HFFc6 (cell line): ENCODE measurements at places on chromosomes 4 and X. TPM values are rescaled to one million over a fixed set of nuclear protein-coding genes. Genes with fewer than 3 reads are reported as not detected.

The TMSB15C gene
- total RNA-seq = 0.46 to 0.98 TPM (median 0.71 TPM) in 3 replicates

The ADH1C gene
- not detected in 3 replicates for total RNA-seq

The PHOX2B gene
- not detected in 2 replicates for total RNA-seq

The GATA1 gene
- not detected in 3 replicates for total RNA-seq

The KDM6A gene
- total RNA-seq = 7.4 to 13.1 TPM (median 10.8 TPM) in 3 replicates

The EIF2S3 gene
- 135 to 153 TPM (median 135 TPM) in 3 replicates for total RNA-seq

The YIPF7 gene
- not detected in 3 replicates for total RNA-seq

The PNMA5 gene
- not detected in 3 replicates for total RNA-seq

The CNKSR2 gene
- total RNA-seq = not detected in 3 replicates

The MSL3 gene
- total RNA-seq = 17.8 to 22.7 TPM (median 18.4 TPM) in 3 replicates

The RAB41 gene
- total RNA-seq = not detected in 3 replicates

The MGARP gene
- 11.3 to 39.2 TPM (median 22.8 TPM) in 3 replicates for total RNA-seq

DNA sequence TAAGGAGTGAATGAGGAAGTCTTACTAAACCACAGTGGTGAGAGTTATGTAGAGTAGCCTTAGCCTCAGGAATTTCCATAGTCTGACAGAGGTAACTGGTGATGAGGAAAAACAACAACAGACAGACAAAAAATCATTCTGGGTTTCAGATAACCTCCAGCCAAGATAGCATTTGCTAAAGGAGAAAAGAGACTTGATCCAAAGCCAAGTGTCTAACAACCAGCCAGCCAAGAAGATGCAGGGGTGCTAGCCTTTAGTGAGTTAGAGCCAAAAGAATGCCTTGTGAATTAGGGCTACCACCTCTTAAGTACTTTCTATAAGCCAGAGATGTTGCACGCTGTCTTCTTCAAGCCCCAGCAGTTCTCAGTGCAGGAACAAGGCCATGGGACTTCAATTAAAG lies 478.0 kb upstream of the CPEB2 start:
- H3K4me3 ChIP-seq = no peak overlapping the region
- no peaks in the 10 kb centered on the region for H3K36me3 ChIP-seq
- H3K27me3 ChIP-seq = no peaks in the 10 kb centered on the region
- H3K4me1 ChIP-seq = no peaks in the 10 kb centered on the region

GRCh38 chr4:81621490-81621889 lies 149.8 kb upstream of the RASGEF1B start:
- H3K27me3 ChIP-seq = no peaks in the 10 kb centered on the region
- H3K4me1 ChIP-seq = no peaks in the 10 kb centered on the region
- no peak overlapping the region for H3K4me3 ChIP-seq
- H3K27ac ChIP-seq = no peak overlapping the region
- DNase-seq = no peak

GRCh38 chrX:7145454-7145853 lies 2.1 kb upstream of the STS start:
- peak overlapping the region; percentile 71 for H3K27ac ChIP-seq
- H3K4me1 ChIP-seq = peaks cover 41% of the 10 kb centered on the region
- DNase-seq = no peak
- no peaks in the 10 kb centered on the region for H3K27me3 ChIP-seq
- H3K36me3 ChIP-seq = no peaks in the 10 kb centered on the region
- peak overlapping the region; percentile 87 for H3K4me3 ChIP-seq

DNA sequence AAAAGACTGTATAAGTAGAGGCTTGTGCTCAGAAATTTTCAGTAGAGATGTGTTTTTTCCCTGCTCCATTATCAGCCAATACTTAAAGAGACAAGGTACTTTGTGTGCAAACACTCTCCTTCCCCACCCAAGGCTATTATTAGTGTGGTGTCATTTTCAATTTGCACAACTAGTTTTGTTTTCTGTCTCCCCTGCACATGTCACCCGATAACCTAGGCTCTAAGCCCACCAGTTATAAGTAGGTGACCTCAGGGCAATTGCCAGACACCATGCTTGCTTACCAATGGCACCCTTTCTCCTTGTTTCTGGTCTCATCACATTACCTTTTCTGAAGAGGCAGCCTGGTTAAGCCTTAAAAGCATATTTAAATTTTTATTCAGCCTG lies 8.0 kb upstream of the GUCY1A1 start:
- DNase-seq = no peak
- peaks cover 2% of the 10 kb centered on the region; the same call in 1 of the 2 replicates for H3K27me3 ChIP-seq
- H3K27ac ChIP-seq = no peak overlapping the region
- no peak overlapping the region for H3K4me3 ChIP-seq
- no peaks in the 10 kb centered on the region for H3K36me3 ChIP-seq
- H3K4me1 ChIP-seq = no peaks in the 10 kb centered on the region

- H3K36me3 ChIP-seq = no peaks in the 10 kb centered on the region
- H3K27me3 ChIP-seq = no peaks in the 10 kb centered on the region
- H3K27ac ChIP-seq = no peak overlapping the region
- no peak overlapping the region for H3K4me3 ChIP-seq
Measured at GRCh38 chr4:80090090-80090489, 17.1 kb upstream of the ANTXR2 start.

DNA sequence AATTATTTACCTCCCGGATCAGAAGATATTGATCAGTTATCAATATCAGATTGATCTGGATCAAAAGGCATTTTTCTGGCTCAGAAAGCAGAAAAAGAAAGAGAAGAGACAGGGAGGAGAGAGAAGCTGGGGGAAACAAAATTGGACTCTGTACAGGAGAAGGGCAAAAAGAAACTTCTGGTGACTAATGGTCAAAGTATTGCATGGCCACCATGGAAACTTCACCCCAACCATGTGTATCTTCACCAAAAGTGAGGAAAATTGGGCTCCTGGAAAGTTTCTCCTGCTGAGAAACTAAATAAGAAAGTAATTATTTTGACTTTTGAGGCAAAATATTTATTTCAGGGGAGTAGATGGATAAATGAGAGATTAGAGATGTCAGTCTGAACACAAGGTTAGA lies 33.9 kb downstream of the RNF150 start:
- H3K4me3 ChIP-seq = peak overlapping the region; percentile 48; the same call in 1 of the 2 replicates
- H3K4me1 ChIP-seq = peaks cover 25% of the 10 kb centered on the region
- H3K27ac ChIP-seq = peak overlapping the region; percentile 66
- no peaks in the 10 kb centered on the region for H3K27me3 ChIP-seq

- no peak for DNase-seq
- H3K36me3 ChIP-seq = no peaks in the 10 kb centered on the region
- H3K4me3 ChIP-seq = no peak overlapping the region
- H3K4me1 ChIP-seq = peaks cover 10% of the 10 kb centered on the region
Measured at GRCh38 chrX:40151211-40152172, 53.7 kb upstream of the BCOR start.

DNA sequence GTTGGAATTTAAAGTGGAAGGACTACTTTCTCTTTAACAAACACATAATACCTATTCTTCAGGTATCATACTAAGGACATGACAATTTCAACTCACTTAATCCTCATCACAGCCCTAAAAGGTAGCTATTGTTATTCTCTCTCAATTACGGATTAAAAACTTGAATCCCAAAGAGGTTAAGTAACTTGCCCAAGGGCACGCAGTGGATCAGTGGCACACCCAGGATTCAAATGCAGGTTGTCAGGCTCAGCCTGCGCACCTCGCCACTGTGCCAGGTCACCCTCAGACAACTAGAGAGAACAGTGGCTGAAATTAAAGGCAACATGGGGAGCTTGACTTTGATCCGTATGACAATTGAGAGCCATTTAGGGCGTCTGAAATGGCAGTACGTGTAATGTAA lies 67.6 kb downstream of the MFAP3L start:
- H3K27me3 ChIP-seq = no peaks in the 10 kb centered on the region
- H3K36me3 ChIP-seq = no peaks in the 10 kb centered on the region
- H3K4me1 ChIP-seq = peaks cover 26% of the 10 kb centered on the region
- no peak overlapping the region for H3K4me3 ChIP-seq
- no peak for DNase-seq
- H3K27ac ChIP-seq = no peak overlapping the region

GRCh38 chrX:10900585-10901289 lies 210.4 kb upstream of the HCCS start:
- no peak for DNase-seq
- peak overlapping the region; percentile 37 for H3K4me3 ChIP-seq
- H3K27ac ChIP-seq = peak overlapping the region; percentile 45
- no peaks in the 10 kb centered on the region for H3K36me3 ChIP-seq

- peaks cover 9% of the 10 kb centered on the region for H3K27me3 ChIP-seq
- no peak overlapping the region for H3K4me3 ChIP-seq
- no peaks in the 10 kb centered on the region for H3K36me3 ChIP-seq
- no peaks in the 10 kb centered on the region for H3K4me1 ChIP-seq
- H3K27ac ChIP-seq = no peak overlapping the region
Measured at GRCh38 chrX:1609762-1610161, 5.1 kb upstream of the ASMT start.

GRCh38 chr4:96056346-96056934 lies 216.5 kb downstream of the PDHA2 start:
- H3K36me3 ChIP-seq = no peaks in the 10 kb centered on the region
- H3K4me1 ChIP-seq = no peaks in the 10 kb centered on the region
- no peaks in the 10 kb centered on the region; the same call in 1 of the 2 replicates for H3K27me3 ChIP-seq
- no peak overlapping the region for H3K4me3 ChIP-seq
- no peak overlapping the region for H3K27ac ChIP-seq
- DNase-seq = no peak

GRCh38 chr4:18608908-18609533 lies 587.5 kb upstream of the LCORL start:
- no peak overlapping the region for H3K27ac ChIP-seq
- H3K36me3 ChIP-seq = no peaks in the 10 kb centered on the region
- no peaks in the 10 kb centered on the region for H3K4me1 ChIP-seq
- no peak for DNase-seq

- no peak overlapping the region for H3K4me3 ChIP-seq
- H3K27ac ChIP-seq = no peak overlapping the region
- no peaks in the 10 kb centered on the region for H3K36me3 ChIP-seq
- no peaks in the 10 kb centered on the region for H3K4me1 ChIP-seq
Measured at GRCh38 chrX:152537373-152537772, 86.3 kb upstream of the GABRA3 start.

GRCh38 chr4:114875630-114876029 lies 237.8 kb downstream of the NDST4 start:
- H3K4me1 ChIP-seq = no peaks in the 10 kb centered on the region
- no peaks in the 10 kb centered on the region for H3K27me3 ChIP-seq
- no peak for DNase-seq
- H3K27ac ChIP-seq = no peak overlapping the region
- H3K36me3 ChIP-seq = no peaks in the 10 kb centered on the region

- no peak overlapping the region for H3K4me3 ChIP-seq
- H3K27ac ChIP-seq = no peak overlapping the region
- no peaks in the 10 kb centered on the region for H3K27me3 ChIP-seq
- no peaks in the 10 kb centered on the region for H3K36me3 ChIP-seq
- no peak for DNase-seq
- H3K4me1 ChIP-seq = peaks cover 12% of the 10 kb centered on the region; the same call in 1 of the 2 replicates
Measured at GRCh38 chrX:14406225-14406624, 123.1 kb upstream of the GLRA2 start.

DNA sequence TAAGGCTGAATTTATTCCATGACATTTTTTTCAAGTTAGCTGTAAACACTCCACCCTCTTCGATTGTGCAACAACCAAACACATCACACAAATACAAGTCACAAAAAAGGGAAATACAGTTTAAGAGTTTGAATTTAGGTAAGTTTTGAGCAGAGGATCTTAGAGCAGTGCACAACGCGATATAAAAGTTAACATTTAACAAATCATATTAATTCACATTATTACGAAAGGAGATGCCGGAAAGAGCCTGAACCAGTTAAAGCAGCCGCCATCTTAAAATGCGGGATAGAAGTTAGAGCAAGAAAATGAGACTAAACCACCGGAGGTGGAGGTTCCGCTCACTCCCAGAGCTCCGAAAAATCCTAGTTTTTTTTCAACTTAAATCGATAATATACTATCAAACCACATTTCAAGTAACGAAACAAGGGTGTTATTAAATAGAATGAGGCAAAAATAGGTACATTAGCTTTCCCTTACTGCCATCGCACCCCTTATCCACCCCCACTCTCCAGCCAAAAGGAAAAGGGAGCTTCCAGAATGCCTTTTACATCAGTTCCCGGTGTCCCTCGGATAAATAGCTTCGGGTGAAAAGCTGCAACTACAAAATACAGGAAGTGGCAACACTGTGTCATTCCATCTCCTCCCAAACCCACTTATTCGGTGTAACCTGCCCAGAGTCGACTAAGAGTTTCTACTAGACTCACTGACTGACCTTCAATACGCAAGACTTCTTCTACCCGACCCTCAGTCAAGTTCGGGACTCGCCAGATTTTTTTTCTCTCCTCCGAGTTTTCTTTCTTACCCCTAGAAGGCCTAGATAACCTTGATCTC lies 1.9 kb downstream of the UBE2D3 start:
- H3K36me3 ChIP-seq = peaks cover 22% of the 10 kb centered on the region
- no peak overlapping the region for H3K4me3 ChIP-seq
- H3K4me1 ChIP-seq = peaks cover 52% of the 10 kb centered on the region
- no peaks in the 10 kb centered on the region for H3K27me3 ChIP-seq
- peak; percentile 71 for DNase-seq

- peak overlapping the region; percentile 47 for H3K27ac ChIP-seq
- H3K36me3 ChIP-seq = no peaks in the 10 kb centered on the region
- DNase-seq = no peak
- peaks cover 66% of the 10 kb centered on the region for H3K4me1 ChIP-seq
- peaks cover 3% of the 10 kb centered on the region; the same call in 1 of the 2 replicates for H3K27me3 ChIP-seq
Measured at GRCh38 chr4:168631241-168632162, 134.7 kb downstream of the PALLD start.

- H3K4me3 ChIP-seq = no peak overlapping the region
- H3K4me1 ChIP-seq = no peaks in the 10 kb centered on the region
- no peak for DNase-seq
Measured at GRCh38 chr4:42310806-42311205, 86.5 kb upstream of the SHISA3 start.

DNA sequence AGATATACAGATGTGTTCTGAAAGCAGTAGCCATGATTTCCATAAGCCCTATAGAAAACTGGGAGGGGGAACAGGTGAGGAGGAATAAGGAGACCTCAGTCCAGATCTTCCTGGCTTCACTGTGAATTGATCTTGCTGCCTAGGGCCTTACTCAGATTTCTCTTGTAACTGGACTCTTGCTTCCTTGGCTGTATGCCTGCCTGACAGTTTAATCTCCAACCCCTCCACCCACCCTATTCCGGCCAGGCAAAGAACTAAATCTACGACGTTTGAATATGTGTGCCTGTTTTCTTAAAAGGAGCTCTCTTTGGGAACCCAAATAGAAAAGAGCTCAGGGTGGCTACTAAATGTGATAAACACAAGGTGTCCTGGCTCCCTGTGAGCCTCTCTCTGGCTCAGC lies 173.0 kb downstream of the GPC3 start:
- H3K27ac ChIP-seq = no peak overlapping the region
- no peak for DNase-seq
- H3K4me1 ChIP-seq = no peaks in the 10 kb centered on the region
- H3K4me3 ChIP-seq = no peak overlapping the region
- no peaks in the 10 kb centered on the region for H3K36me3 ChIP-seq
